Mesenteric fat pad (tissue), 1 donor: ENCODE measurements at places on chromosomes 4 and X.

GRCh38 chr4:13496605-13497004 is 12.5 kb upstream of the RAB28 start:
- DNase-seq, result no peak

DNA sequence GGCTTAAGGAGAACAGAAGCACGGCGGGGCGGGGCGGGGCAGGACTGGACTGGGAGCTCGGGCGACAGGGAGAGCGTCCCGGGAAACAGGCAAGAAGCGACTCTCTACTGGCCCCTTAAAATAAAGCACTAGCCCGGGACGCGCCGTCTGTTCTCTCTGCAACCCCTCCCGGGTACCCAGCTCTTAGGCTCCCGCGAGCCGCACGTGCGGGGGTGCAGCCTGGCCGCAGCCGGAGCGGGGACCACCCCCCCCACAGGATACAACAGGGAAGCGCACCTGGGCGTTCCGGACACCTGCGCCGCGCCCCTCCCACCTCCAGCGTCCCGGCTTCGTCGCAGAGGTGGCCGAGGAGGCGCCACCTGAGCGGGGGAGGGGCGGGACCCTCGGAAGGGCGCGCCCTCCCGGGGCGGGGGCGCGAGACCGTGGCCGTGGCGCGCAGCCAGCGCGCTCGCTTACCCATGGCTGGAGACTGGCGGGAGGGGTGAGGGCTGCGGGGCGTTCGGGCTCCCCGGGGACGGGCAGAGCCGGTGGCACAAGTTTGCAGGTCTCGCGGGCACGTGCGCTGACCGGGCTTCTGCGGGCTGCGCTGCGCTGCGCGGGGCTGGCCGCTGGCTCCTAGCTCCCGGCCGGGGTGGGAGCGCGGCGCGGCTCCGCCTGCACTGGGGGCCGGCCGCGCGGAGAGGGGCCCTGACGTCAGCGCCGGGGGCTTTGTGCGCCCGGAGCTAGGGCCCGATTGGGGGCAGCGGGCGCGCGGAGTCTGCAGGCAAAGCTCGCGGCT is 91.5 kb downstream of the GEMIN8 start:
- no peak for DNase-seq

DNA sequence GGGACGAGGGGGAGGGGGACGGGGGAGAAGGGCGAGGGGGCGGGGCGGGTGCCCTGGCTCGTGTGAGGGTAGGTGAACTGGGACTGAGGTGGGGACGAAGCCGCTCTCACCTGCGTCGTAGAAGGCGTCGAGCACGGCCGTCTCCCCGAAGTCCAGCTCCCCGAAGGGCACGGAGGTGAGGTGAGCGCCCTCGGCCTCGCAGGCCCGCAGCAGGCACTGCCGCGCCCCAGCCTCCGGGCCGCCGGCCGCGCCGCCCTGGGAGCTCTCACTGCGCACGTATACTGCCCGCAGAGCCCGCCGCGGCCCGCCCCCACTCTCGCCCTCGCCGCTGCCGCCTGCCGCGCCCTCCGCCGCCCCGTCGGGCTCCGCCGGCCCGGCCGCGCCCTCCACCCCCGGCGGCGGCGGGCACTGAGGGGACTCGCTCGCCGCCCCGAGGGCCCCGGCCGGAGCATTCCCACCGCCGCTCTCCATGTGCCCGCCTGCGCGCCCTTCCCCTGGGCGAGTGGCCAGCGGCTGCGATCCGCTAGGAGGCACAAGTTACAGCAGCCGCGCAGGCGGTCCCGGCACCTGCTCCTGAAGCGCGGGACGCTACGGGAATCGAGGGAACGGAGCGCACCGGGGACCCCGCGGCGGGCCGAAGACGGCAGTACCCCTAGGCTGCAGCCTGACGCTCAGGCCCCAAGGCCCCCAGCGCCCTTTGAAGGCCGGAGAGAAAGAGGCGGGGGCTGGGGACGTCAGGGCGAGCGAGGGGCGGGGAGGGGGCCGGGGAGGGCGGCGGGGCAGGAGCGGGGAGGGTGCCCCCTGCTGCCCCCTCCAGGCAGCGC is at the start of gene MAP3K15:
Gene MAP3K15, minus strand, starts transcription at position 718 of the 824 bp plus-strand sequence. Its CDS starts 247 bp downstream, at position 471.
- no peak for DNase-seq

DNA sequence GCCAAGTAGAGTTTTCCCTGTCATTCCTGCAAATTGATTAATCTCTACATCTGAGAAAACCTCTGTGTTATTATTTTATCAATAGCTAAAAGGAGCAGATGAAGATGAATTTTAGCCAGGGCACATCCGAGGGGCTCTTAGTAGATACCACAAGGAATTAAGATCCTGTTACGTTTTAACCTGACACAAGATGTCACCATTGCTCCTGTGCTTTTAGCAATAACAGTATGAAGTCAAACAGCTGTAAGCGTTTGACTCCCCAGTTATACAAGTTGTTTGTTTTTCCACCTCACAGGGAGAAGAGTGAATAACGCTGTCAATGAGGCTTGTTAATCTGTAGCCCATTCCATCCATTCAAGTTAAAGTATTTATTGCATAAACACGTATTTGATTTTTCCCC is 76.0 kb upstream of the AP1S2 start:
- DNase-seq, result no peak

DNA sequence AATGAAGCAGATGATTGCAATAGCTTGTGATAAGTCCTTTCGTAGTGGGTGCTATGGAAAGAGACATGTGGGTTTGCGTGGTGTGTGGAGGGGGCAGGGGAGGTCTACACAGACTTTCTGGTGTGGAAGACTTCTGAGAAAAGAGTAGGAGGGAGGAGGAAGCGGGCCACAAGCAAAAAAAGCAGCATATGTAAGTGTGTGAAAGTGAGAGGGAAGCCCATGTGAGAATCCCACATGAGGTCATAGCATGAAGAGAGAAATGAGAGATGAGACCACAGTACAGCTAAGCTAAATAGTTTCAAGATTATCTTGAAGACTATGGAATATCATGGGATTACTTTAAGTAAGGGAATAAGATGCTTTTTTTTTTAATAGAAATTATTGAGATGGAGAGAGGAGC is 2039.9 kb upstream of the TENM3 start:
- DNase-seq, result no peak

DNA sequence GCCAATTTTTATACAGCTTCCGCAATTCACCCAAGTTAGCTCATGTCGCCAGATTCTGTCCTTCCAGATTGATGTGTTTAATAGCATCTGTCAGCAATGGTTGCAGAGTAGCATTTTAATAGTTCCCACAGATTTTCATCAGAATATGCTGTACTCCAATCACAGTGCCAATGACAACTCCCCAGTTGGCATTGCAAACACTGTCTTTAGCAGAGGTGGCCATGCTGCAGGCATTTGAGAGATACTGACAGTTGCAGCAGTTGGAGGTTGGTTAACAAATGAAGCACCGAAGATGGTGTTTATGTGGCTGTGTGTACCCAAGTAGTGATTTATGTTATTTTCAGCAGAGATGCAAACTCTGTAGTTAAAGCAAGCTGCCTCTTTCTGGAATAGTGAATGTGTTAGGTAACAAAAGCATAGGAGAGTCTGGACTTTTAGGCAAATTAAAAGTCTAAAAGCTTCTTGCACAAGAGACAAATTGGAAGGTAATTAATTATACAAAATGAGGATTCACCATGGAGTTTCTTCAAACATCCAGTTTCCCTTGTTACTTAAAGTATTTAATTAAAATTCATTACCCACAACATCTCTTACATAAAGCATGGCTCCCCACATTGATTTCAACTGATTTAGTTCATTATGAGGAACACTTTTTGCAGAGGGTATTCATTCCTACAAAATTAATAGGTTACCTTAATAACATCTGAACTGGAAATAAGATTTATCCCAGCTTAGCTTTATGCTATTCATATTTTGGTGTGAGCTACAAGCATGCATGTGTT is 65.2 kb downstream of the PARM1 start:
- no peak for DNase-seq

DNA sequence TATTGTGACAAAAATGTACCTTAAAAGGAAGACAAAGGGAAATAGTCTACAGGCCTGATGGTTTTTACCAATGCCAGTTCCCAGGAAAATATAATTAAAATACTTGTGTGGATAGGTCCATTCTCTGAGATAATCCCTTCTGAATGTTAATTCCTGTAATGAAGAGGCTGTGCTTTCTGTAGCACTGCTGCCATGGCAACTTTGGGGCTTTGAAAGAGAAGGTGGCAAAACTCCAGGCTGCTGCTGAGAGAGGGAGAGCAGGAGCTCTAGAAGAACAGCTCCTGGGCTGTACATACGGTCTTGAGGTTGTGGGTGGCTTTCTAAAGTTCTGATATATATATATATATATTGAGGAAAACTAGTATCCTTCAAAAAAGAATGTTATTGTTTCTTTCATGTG is 125.4 kb downstream of the PDLIM5 start:
- no peak for DNase-seq
